ENCODE measurements at places on chromosomes 11 and 22.

- DNase-seq, result no peak
These were observed 5.1 kb downstream of the SLC43A3 start for GRCh38 chr11:57421805-57422204.

- DNase-seq, result no peak
These were observed 109.2 kb downstream of the RRM1 start for GRCh38 chr11:4203603-4204360.

- no peak for DNase-seq
These were observed 226.7 kb downstream of the BRD1 start for GRCh38 chr22:49600891-49601431.

GRCh38 chr11:114243461-114244372 is 52.5 kb upstream of the NNMT start:
- DNase-seq, result no peak

DNA sequence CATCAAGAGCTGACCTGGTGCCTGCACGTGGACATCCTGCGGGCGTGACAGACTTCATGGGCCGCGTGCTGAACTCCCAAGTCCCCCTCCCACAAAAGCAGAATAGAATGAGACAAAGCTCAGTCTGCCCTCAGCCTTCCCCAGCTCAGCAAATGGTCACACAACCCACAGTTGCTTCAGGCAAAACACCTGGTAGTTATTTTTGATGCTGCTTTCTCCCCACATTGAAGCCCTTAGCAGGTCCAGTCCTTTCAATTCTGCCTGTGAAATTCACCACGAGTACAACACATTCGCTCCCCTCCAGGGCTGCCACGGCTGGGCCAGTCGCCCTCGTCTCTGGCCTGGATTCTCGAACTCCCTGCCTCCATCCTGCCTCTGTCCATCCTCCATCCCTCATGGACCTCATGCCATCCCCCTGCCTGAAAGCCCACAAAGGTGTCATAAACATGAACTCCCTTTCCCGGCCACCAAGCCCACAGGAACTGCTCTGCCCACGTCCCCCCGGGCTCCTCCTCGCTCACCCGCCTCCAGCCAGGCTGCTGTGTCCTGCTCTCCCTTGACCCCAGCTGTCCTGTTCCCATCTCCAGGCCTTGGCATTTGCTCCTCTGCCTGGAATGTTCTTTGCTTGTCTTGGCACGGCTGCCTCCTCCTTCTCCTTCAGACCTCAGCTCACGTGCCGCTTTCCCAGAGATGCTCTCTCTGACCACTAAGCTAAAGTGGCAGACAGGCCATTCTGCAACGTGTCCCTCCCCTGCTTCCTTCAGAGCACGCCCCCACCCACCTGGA is 42.1 kb downstream of the SCUBE1 start:
- DNase-seq, result no peak
